Type B pancreatic cell (in vitro differentiated cells): ENCODE measurements at places on chromosomes 12 and 14. TPM values are rescaled to one million over a fixed set of nuclear protein-coding genes. Genes with fewer than 3 reads are reported as not detected.
A peak's percentile ranks its signal among the peaks of the same experiment; 100 is the strongest.

GRCh38 chr12:73902260-73902659 lies 635.4 kb upstream of the ATXN7L3B start:
- no peak for DNase-seq

GRCh38 chr14:25046301-25046943 lies 3.5 kb downstream of the STXBP6 start:
- no peak for DNase-seq

DNA sequence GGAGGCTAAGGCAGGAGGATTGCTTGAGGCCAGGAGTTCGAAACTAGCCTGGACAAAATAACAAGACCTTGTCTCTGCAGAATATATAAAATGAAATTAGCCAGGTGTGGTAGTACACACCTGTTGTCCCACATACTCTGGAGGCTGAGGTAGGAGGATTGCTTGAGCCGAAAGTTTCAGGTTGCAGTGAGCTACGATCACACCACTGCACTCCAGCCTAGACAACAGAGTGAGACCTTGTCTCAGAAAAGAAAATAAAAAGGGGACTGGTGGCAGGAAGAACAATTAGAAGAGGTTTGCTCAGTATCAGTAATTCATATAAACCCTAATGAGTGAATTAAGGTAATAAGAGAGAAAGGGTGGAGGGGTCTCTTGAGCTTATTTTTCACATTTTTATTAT lies 8.0 kb downstream of the PSMA6 start:
- no peak for DNase-seq

DNA sequence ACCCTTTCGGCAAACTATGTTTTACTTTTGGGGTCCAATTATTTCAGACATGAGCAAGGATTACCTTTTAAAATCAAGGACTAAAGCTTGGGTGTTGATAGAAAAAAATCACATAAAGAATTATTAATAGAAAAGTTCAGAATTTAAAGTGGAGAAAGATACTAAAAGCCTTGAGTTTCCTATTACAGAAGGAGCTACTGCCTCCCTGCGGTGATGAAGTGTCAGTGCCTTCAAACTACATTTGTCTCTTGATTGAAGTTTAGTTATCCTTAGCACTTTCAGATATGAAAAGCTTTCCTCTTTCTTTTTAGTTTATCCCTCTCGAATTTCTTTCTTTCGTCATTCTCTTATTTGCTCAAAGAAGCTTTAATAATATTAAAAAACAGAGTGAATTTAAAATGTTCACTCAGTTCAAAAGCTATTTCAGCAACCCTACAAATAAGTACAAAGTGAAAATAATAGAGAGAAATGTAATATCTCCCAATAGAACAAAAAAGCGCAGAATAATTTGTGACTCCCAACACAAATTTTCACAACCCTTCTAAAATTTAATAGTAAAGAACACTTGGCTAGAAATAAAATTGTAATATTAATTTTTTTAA lies 87.6 kb downstream of the SEC23A start:
- no peak for DNase-seq

DNA sequence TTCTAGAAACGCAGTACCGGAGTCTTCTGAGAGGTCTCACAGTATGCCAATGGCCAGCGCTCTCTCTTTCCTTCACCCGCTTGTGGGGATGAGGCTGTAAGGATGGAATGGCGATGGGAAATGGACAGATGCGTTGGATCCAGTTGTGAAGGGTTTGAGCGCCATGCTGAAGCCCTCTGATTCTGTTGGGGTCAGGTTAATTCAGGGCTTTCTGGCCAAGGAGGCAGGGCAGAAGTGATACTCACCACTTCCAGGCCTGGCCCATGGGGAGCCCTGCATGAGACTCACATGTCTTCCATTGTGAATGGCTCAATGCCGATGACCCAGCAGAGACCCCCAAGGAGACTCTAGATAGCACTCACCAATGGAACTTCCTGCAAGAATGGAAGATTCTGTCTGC lies 114.3 kb downstream of the BCL11B start:
- DNase-seq = peak; percentile 25

DNA sequence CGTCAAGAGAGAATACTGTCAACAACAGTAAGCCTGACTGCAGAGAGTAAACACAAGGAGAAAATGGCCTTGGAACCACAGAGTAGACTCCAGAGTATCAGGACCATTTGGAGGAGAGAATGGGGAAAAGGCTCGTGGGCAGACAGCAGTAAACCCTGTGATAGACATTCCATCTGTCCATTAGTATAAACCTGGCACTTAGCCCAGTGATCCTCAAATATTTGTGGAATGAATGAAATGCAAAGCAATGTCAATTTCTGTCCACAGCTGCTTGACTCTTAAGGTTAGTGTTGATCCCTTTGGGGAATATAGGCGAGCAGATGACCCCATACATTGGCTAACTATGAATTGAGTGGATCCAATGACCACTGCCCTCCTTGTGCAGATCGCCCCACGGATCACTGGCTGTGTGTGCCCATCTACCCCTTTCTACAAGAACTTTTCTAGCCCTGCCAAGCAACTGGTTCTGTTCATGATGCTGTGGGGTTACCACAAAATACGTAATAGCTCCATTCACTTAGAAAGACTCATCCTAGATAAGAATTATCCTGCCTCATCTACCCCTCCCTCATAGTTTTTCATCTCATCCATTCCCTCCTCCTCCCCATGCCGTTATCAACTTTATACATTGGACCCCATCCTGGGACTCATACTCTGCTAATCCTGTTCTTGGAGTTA lies 846.8 kb downstream of the NRXN3 start:
- no peak for DNase-seq

GRCh38 chr12:69966839-69967238 lies 141.8 kb downstream of the MYRFL start:
- DNase-seq = no peak

- DNase-seq = no peak
Measured at GRCh38 chr12:77788231-77789168, 42.2 kb upstream of the NAV3 start.

The FSCB gene
- total RNA-seq = 0.12 TPM in 1 of 2 replicates, not detected in the other
